ENCODE measurements at places on chromosomes 3 and 15.
A peak's percentile ranks its signal among the peaks of the same experiment; 100 is the strongest.

DNA sequence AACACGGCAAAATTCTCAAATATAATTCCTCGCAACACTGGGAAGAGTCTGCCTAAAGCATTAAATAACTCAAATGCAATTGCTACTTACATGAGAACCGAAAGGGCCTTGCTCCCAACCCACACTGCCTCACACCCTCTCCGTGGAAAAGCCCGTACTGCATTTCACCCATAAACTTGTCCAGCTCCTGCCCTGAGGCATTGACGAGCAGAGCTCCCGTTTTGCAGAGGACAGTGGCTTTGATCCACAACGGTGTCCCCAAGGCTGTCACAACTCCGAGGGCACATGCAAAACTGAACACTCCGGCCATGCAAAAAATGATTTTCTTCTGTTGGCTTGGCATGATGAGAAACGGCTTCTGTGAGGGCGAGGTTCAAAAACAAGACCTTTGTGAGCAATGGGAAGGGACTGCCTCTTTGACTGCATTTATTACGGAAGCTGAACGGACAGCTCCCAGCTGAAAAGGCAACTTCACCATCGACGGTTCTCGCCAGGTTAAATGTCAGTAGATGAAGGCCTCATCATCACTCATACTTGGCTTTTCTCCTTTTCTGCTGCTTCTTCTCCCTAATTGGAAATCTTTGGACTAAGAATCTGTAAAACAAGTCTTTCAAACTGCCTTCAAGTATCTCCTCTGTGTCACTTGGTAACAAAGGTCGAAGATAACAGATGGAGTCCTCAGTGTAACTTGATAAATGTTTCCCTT is at the start of gene CLRN1:
Gene CLRN1 (minus strand): TSS at position 362 of the 706 bp plus-strand sequence. CDS start 19 bp downstream, at position 343.
- H3K27ac ChIP-seq: no peak within 1 kb of the TSS
- no peak within 1 kb of the TSS for H3K4me3 ChIP-seq
- H3K27me3 ChIP-seq: no peaks in the 10 kb centered on the region

DNA sequence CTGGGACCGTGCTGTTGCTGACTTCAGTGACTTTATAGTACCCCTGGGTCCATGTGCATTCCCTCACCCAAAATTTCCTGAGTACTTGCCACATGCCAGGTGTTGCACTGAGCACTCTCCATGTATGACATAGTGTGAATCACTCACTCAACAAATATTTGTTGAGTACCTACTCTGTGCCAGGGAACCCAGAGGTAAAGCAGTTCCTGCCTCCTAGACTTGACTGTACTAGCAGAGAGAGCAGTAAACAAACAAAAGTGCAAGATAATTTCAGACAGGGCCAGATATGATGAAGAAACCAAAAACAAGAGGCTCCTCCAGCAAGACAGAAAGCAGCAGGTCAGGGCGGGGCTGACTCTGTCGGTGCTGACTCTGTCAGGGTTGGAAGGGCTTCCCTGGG is 12.2 kb downstream of the TGM4 start:
- no peak overlapping the region for H3K4me3 ChIP-seq
- H3K27ac ChIP-seq: no peak overlapping the region
- DNase-seq: no peak
- no peaks in the 10 kb centered on the region for H3K4me1 ChIP-seq

- no peak overlapping the region for H3K4me3 ChIP-seq
- DNase-seq: no peak
- no peak overlapping the region for H3K27ac ChIP-seq
- H3K36me3 ChIP-seq: no peaks in the 10 kb centered on the region
- H3K27me3 ChIP-seq: no peaks in the 10 kb centered on the region
These were observed 71.5 kb upstream of the GALNT15 start for GRCh38 chr3:16102905-16103364.

DNA sequence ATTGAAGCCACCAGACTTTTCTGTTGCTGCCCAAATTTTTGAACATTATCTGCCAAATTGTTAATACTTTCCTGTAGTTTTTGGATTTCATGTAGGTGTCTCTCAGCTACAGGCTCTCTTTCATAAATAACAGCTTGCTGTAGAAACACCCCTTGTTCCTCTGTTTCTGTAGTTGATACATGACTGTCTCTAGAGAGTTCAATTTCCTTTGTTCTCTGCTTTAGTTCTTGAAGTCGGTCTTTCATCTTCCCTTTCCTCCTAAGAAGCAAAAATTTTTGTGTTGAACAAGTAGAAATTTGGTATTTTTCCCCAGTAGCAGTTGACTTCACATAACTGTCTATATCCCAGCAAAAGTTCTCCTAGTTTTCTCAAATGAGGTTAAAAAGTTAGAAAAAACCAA is 13.4 kb downstream of the STX19 start:
- no peak overlapping the region for H3K27ac ChIP-seq
- no peaks in the 10 kb centered on the region for H3K4me1 ChIP-seq
- DNase-seq: no peak
- H3K36me3 ChIP-seq: no peaks in the 10 kb centered on the region
- no peak overlapping the region for H3K4me3 ChIP-seq

GRCh38 chr15:55221090-55222011 is 24.6 kb upstream of the RSL24D1 start:
- no peaks in the 10 kb centered on the region for H3K27me3 ChIP-seq
- no peak overlapping the region for H3K27ac ChIP-seq
- H3K36me3 ChIP-seq: no peaks in the 10 kb centered on the region
- DNase-seq: no peak
- H3K4me3 ChIP-seq: no peak overlapping the region
- no peaks in the 10 kb centered on the region for H3K4me1 ChIP-seq

GRCh38 chr3:193780810-193781478 is 187.9 kb downstream of the OPA1 start:
- peaks cover 49% of the 10 kb centered on the region for H3K4me1 ChIP-seq
- H3K27ac ChIP-seq: no peak overlapping the region
- DNase-seq: peak; percentile 87
- H3K4me3 ChIP-seq: no peak overlapping the region
- no peaks in the 10 kb centered on the region for H3K36me3 ChIP-seq

GRCh38 chr3:187750513-187751123 is 5.3 kb upstream of the BCL6 start:
- no peaks in the 10 kb centered on the region for H3K36me3 ChIP-seq
- H3K4me3 ChIP-seq: peak overlapping the region; percentile 28
- peaks cover 47% of the 10 kb centered on the region for H3K4me1 ChIP-seq
- H3K27ac ChIP-seq: no peak overlapping the region

DNA sequence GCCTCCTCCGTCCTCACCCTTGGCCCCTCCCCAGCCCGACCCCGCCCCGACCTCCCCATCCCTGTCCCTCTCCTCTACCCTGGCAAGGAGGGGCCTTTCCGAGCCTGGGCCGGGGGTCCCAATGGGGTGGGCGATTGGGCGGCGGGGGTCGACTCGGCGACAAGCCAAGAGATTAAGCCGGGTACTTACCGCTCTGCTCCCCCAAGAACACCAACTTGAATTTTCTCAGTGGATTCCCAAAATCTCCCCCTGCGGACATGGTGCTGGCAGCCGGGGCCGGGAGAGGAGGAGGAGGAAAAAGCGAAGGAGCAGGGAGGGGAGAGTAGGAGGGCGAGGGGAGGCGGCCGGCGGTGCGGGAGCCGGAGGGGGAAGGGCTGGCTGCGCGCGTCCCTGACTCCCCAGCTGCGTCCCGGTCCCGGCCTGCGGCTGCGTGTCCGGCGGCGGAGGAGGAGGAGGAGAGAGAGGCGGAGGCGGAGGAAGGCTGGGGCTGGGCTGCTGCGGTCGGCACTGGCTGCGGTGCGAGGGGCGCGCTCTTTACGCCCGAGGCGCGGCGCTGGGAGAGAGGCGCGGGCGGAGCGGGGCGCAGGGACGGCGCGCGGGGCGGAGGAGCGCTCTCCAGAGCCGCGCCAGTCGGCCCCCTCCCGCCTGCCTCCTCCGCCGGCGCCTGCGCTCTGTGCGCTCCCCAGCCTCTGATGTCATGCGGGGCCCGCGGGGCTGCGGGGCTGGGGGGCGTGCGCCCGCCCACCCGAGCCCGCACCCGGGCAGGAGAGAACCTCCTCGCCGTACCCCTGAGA is at the start of gene RAB6B:
Gene RAB6B (minus strand): TSS at position 675 of the 794 bp plus-strand sequence. CDS start 416 bp downstream, at position 259.
- H3K27me3 ChIP-seq: peaks cover 65% of the 10 kb centered on the region
- peak within 1 kb of the TSS; percentile 97 for H3K4me3 ChIP-seq
- H3K36me3 ChIP-seq: no peaks in the 10 kb centered on the region
- peak; percentile 89 for DNase-seq
- no peak within 1 kb of the TSS for H3K27ac ChIP-seq

GRCh38 chr3:123660900-123661299 is 76.0 kb upstream of the HACD2 start:
- H3K4me1 ChIP-seq: no peaks in the 10 kb centered on the region
- H3K27me3 ChIP-seq: no peaks in the 10 kb centered on the region
- H3K36me3 ChIP-seq: peaks cover 5% of the 10 kb centered on the region
- H3K27ac ChIP-seq: no peak overlapping the region
- no peak for DNase-seq
- no peak overlapping the region for H3K4me3 ChIP-seq

- no peak overlapping the region for H3K4me3 ChIP-seq
- no peaks in the 10 kb centered on the region for H3K36me3 ChIP-seq
- H3K4me1 ChIP-seq: no peaks in the 10 kb centered on the region
These were observed 115.5 kb downstream of the NFKBIZ start for GRCh38 chr3:101964861-101965260.

DNA sequence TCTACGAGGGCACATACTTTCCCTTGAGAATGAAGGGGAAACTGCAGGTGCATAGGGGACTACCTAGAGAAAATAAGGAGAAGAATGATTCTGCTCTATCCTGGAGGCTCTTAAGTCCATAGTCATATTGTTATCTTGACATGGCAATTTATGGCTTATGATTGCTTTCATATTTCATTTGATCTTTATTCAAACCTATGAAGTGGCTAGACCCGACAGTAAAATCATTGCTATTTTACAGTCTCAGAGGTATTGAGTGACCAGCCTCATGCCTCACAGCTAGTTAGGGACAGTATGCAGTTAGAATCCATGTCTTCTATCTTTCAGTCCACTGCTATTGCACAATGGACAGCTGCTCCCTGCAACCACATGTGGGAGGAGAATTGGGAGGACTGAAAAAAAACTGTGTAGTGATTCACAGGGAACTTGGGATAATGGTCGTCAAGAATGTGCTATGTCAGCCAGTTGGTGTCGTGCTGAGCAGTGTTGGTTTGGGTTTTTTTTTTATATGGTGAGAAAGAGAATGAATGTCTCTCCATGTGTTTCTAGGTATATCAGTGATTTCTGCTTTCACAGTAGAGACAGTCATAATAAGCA is 63.2 kb upstream of the SPPL2A start:
- no peaks in the 10 kb centered on the region for H3K4me1 ChIP-seq
- H3K36me3 ChIP-seq: no peaks in the 10 kb centered on the region
- DNase-seq: peak; percentile 40
- H3K27me3 ChIP-seq: no peaks in the 10 kb centered on the region
- no peak overlapping the region for H3K4me3 ChIP-seq

DNA sequence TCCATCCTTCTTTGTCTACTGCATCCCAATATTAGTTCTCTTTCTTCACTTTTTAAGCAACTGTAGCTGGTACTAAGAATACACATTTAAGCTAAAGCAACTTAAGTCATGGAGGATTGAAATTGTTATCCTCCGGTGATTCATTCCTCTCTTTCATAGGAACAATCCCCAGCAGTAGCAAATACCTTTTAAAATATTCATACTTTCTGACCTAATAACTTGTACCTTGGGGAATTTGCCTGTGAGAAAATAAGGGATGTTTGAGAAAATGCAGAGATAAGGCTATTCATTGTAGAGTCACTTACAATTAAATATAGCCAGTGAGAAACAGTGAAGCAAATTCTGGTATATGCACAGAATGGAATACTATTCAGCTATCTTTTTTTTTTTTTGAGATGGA is 66.0 kb downstream of the VPS13C start:
- H3K36me3 ChIP-seq: no peaks in the 10 kb centered on the region
- H3K27me3 ChIP-seq: no peaks in the 10 kb centered on the region
- H3K4me1 ChIP-seq: no peaks in the 10 kb centered on the region
- H3K4me3 ChIP-seq: no peak overlapping the region
- H3K27ac ChIP-seq: no peak overlapping the region

DNA sequence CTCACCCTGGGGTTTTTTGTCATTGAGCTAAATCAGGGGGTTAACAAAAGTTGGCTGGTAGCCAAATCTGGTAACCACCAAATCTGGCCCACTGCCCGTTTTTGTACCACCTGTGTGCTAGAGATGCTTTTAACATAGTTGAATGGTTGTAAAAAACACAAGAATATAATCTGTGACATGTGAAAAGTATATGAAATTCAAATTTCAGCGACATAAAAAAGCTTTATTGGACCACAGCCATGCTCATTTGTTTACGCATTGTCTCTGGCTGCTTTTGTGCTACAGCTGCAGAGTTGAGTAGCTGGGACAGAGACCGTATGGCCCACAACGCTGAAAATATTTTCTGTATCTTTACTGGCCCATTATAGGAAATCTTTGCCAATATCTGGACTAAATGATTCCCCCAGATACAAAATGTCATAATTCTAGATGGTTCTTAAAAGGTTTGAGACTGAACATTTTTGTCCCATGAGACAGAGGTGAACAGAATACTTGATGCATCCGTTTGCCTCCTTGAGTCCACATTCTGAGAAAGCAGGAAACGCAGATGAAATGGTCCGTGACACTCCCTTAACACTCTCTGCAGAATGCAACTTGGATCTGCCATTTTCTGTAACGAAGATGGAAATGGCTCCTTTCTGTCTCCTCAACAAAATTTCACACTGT is 120.9 kb upstream of the PDZRN3 start:
- H3K27ac ChIP-seq: no peak overlapping the region
- no peak for DNase-seq
- no peaks in the 10 kb centered on the region for H3K36me3 ChIP-seq
- H3K4me1 ChIP-seq: no peaks in the 10 kb centered on the region
- H3K4me3 ChIP-seq: no peak overlapping the region
- no peaks in the 10 kb centered on the region for H3K27me3 ChIP-seq

GRCh38 chr3:117443014-117443413 is 733.4 kb downstream of the TUSC7 start:
- H3K4me3 ChIP-seq: no peak overlapping the region
- DNase-seq: no peak
- no peak overlapping the region for H3K27ac ChIP-seq
- no peaks in the 10 kb centered on the region for H3K27me3 ChIP-seq
- H3K36me3 ChIP-seq: no peaks in the 10 kb centered on the region
- H3K4me1 ChIP-seq: peaks cover 9% of the 10 kb centered on the region

DNA sequence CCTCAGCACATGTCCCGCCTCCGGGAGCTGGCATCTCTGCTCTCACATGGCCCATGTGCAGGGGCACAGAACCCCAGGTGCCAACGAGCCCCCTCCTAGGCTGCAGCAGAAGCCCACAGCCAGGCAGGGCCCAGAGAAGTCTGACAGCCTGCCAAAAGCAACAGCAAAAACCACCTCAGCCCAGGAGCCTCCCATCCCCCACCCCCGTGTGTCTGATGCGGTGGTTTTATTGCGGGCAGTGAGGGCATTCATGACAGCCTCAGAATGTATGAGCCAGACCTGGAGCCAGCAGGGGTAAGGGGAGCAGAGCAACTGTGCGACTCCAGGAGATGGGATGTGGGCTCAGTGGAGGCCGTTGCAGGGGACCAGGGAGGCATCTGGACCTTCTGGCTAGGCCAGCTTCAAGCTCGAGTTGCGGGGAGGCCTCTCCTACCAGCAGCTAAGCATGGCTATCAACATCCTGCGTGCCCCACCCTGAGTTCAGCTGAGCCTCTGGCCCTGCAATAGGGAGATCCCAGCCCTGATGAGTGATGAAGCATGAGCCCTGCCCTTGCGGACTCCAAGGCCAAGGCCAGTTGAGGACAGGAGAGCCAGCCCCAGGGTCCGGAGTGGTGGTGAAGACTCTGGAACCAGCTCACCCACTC is 52.5 kb downstream of the CYP11A1 start:
- no peak overlapping the region for H3K4me3 ChIP-seq
- no peak for DNase-seq
- no peaks in the 10 kb centered on the region for H3K36me3 ChIP-seq
- H3K27ac ChIP-seq: no peak overlapping the region
- H3K4me1 ChIP-seq: peaks cover 28% of the 10 kb centered on the region
- no peaks in the 10 kb centered on the region for H3K27me3 ChIP-seq

- H3K27me3 ChIP-seq: no peaks in the 10 kb centered on the region
- DNase-seq: no peak
- H3K36me3 ChIP-seq: no peaks in the 10 kb centered on the region
- no peak overlapping the region for H3K27ac ChIP-seq
These were observed 107.4 kb downstream of the APBA2 start for GRCh38 chr15:28993051-28993719.

Measured in neural progenitor cell (in vitro differentiated cells).